K562 (cell line): ENCODE measurements at places on chromosomes 11 and 22. TPM values are rescaled to one million over a fixed set of nuclear protein-coding genes. Genes with fewer than 3 reads are reported as not detected.

- no peaks in the 10 kb centered on the region for H3K27me3 ChIP-seq
- H3K36me3 ChIP-seq, result no peaks in the 10 kb centered on the region
- DNase-seq, result no peak
These were observed 50.0 kb upstream of the CARD18 start for GRCh38 chr11:105189581-105189980.

DNA sequence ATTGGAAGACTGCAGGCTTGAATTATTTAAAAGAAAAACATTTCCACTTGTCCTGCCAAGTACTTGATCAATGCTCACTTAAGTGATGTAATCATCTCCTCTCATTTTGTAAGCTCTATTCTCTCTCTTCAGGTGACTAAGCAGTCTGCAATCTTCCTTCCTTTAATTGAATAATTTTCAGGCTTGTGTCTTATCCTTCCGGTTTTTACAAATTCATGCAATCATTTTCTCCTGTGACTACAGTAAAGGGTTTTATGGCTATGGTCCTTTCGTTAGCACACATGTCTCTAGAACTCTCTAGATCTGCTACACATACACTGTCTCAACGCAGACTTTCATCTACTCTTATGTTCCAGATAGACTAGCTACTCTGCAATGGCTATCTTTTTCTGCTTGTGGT lies 12.6 kb upstream of the UPB1 start:
- no peak overlapping the region for H3K27ac ChIP-seq
- no peak overlapping the region for H3K4me3 ChIP-seq
- no peak for DNase-seq
- no peaks in the 10 kb centered on the region for H3K27me3 ChIP-seq

DNA sequence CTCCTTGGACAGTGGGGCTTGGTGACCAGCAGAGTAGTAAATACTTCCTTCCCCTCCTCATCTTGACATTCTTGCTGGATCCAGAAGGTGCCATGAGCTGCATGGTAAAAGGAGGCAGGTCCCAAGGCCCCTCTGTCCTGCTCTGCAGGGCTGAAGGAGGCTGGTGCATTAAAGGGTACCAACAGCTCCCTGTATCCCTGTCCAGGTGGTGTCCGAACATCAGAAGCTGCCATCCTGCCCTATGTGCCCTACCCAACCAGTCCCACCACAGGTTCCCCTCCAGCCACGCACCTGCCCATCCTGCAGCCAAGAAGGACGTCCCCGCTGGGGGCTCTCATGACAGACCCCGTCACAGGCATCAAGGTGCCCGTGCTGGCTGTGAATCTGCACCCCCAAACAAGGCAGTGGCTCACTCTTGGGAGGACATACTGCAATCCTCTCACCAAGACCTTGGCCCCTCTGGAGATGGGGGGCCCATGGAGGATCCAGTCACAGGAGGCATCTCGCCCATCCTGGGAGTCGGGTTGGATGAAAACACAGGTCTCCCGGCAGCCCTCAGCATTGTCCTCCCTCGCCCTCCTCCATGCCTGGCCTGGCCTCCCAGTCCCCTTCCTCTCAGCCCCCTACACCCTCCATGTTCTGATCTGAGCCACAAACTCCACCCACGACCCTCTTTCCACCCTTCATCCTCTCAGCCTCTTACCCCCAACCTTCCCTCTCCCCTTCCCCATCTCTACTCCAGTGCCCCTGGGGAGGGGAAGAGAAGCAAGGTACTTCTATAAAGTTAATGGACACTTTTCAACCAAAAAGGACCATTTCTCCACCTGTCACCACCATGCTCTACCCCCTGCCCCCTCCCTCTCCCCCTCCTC lies 55.1 kb downstream of the BTG4 start:
- H3K36me3 ChIP-seq, result no peaks in the 10 kb centered on the region
- no peak overlapping the region for H3K4me3 ChIP-seq
- peaks cover 6% of the 10 kb centered on the region; the same call in 1 of the 2 replicates for H3K4me1 ChIP-seq
- no peak overlapping the region for H3K27ac ChIP-seq

- no peaks in the 10 kb centered on the region for H3K27me3 ChIP-seq
- H3K4me1 ChIP-seq, result no peaks in the 10 kb centered on the region
- DNase-seq, result no peak
- peaks cover 23% of the 10 kb centered on the region; the same call in 2 of the 3 replicates for H3K36me3 ChIP-seq
These were observed 29.0 kb upstream of the DNAJB7 start for GRCh38 chr22:40890881-40891280.

GRCh38 chr22:38567531-38568285 lies 2.3 kb downstream of the DMC1 start:
- H3K4me1 ChIP-seq, result peaks cover 4% of the 10 kb centered on the region; the same call in 2 of the 3 replicates
- no peaks in the 10 kb centered on the region for H3K27me3 ChIP-seq
- H3K36me3 ChIP-seq, result no peaks in the 10 kb centered on the region

DNA sequence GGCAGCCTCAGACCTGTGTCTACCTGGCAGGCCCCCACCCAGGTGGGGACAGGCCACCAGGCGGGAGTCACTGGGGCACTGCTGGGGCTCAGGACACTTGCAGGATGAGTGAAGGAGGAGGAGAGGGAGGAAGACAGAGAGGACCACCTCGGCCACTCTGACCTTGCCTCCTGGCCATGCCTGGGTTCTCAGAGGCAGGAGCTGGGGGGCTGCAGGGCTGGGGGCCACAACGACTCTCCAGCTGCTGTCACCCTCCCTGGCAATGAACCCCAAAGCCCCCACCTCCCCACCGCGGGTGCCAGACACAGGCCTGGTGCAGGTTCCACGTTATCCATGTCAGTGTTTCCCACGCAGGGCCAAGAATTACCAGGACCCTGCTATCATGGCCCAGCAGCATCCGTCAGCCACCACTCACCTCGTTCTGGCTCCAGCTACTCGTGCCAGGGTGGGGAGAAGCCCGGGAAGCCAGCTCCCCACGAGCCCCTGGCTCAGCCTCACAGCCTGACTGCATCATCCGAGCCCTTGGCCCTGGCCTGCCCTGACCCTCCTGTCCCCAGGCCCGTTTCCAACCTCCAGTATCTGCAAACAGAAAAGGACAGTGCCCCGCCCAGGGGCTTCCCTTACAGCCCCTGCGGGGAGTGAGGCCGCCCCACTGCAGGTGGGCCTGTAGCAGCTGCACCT lies 62.4 kb downstream of the BRD1 start:
- H3K4me1 ChIP-seq, result no peaks in the 10 kb centered on the region; the same call in 2 of the 3 replicates
- no peak for DNase-seq
- peaks cover 12% of the 10 kb centered on the region for H3K27me3 ChIP-seq
- no peak overlapping the region for H3K4me3 ChIP-seq
- no peak overlapping the region for H3K27ac ChIP-seq
- H3K36me3 ChIP-seq, result no peaks in the 10 kb centered on the region

GRCh38 chr22:26606611-26607010 lies 11.2 kb downstream of the CRYBB1 start:
- no peak for DNase-seq
- H3K27me3 ChIP-seq, result no peaks in the 10 kb centered on the region
- peaks cover 11% of the 10 kb centered on the region; the same call in 2 of the 3 replicates for H3K4me1 ChIP-seq
- H3K27ac ChIP-seq, result no peak overlapping the region
- no peak overlapping the region for H3K4me3 ChIP-seq

Gene CCDC81
- total RNA-seq, result 0.16 and 0.63 TPM in 2 replicates

Gene MS4A1
- 0.24 and 0.25 TPM in 2 replicates for total RNA-seq
